ENCODE measurements at places on chromosomes 3 and 15. TPM values are rescaled to one million over a fixed set of nuclear protein-coding genes. Genes with fewer than 3 reads are reported as not detected.

The GHSR gene
- not detected for polyA plus RNA-seq

The PATL2 gene
- polyA plus RNA-seq = 18.3 TPM

The ADGRG7 gene
- polyA plus RNA-seq = not detected

The SERP1 gene
- polyA plus RNA-seq = 47.0 TPM

The ANKRD28 gene
- polyA plus RNA-seq = 16.9 TPM

The DNAH12 gene
- polyA plus RNA-seq = 0.16 TPM

The RARRES1 gene
- polyA plus RNA-seq = 19.7 TPM

The CHRM5 gene
- not detected for polyA plus RNA-seq

DNA sequence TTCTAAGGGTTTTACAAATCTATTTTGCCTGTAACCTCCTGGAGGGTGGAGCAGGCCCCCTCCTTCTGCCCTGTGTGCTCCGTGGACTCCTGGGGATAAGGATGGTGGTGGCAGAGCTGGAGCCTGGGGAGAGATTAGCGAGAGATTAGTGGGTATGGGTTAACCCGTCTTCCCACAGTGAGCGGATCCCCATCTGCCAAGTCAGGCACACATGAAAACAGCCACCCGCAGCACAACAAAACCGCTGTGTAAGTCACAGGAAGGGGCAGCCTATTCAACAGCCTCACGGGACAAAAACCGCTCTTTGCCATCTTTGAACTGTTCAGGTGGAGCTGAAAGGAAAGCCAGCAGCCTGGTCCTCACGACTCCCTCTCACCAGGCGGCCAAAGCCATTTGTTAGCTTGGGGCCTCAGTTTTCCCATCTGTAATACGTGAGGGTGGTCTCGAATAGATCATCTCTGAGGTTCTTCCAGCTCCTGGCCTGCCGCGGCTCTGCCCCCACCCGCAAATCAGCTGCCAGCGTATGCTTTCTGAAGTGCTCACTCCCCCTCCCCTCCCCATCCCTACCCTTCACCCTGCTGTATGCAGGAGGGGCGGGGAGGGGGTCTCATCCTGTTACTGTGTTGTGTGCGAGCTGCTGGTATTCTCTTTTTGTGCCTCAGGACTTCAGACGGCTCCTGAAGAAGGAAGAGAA, 43.6 kb downstream of the PDIA5 start:
- H3K36me3 ChIP-seq = no peaks in the 10 kb centered on the region
- H3K27ac ChIP-seq = no peak overlapping the region
- DNase-seq = no peak
- no peaks in the 10 kb centered on the region for H3K4me1 ChIP-seq
- H3K4me3 ChIP-seq = no peak overlapping the region

DNA sequence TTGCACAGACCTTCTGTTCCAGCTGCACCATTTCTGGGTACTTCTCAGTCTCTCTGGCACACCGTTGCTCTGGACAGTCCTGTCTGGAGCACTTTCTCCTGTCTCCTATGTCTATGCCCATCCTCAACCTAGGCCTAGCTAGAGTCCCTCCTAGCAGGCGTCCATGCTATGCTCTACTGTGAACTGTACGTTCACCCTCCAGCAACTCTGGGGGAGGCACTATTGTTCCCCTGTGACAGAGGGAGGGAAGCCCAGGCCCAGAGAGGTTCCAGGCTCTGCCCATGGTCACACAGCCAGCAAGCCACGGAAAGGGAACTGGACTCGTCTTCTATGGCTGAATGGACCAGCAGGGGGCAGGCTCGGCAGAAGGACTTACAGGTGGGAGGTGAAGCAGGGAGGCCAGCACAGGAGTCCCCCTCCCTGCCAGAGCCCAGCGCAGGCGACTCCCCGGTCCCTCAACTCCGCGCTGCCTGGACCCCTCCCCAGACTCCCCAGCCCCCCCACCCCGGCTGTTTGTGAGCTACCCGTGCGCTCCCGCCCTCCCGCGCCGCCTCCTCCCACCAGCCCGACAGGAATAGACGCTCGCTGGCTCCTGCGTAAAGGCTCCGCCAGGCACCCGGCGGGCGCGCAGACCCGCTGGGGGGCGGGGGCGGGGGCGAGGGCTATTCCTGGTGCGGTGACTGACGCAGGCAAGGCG, 1.7 kb upstream of the LINGO1 start:
- H3K27ac ChIP-seq = no peak overlapping the region
- peaks cover 20% of the 10 kb centered on the region for H3K27me3 ChIP-seq
- peaks cover 5% of the 10 kb centered on the region for H3K4me1 ChIP-seq
- no peak overlapping the region for H3K4me3 ChIP-seq
- no peaks in the 10 kb centered on the region for H3K36me3 ChIP-seq

DNA sequence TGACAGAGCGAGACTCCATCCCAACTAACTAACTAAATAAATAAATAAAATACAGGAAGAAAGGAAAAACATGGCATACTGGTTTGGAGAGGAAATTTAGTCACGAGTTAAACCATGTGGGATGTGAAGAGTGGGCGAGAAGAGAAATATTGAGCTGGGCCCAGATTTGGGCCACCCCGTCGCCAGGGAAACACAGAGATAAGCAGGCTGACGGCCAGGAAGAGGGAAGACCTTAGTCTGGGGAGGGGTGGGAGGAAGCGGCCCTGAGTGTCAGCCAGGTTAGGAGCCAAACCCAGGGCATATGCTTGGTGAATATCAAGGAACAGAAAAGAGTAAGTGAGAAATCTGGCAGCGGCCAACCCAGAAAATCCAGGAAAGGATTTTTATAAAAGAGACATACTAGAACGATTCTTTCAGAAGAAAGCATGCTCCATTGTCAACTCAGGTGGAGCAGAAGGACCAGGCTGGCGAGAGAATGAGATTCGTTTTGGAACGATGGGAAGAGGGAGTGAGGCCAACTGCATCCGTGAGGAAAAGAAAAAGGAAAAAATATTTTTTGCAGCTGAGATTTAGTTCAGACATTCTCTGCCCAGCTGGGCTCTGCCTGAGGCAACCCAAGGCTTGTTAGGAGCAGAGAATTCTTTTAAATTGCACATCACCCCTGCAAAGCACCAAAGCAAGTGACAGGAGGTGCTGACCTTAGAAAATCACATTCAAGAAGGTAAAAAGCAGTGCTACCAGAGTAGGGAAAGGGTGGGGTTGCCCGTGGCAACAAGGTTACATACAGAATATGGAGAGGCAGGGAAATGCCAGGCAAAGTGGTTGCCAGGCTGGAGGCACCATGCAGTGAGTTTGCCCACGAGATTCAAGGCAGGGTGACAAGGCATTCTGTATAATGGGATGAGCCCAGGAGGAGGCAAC, 59.3 kb upstream of the RAD18 start:
- no peaks in the 10 kb centered on the region for H3K4me1 ChIP-seq
- no peaks in the 10 kb centered on the region for H3K27me3 ChIP-seq
- DNase-seq = no peak
- H3K36me3 ChIP-seq = no peaks in the 10 kb centered on the region
- no peak overlapping the region for H3K27ac ChIP-seq
- H3K4me3 ChIP-seq = no peak overlapping the region

- no peak overlapping the region for H3K27ac ChIP-seq
- H3K27me3 ChIP-seq = no peaks in the 10 kb centered on the region
- no peak for DNase-seq
- no peak overlapping the region for H3K4me3 ChIP-seq
- no peaks in the 10 kb centered on the region for H3K36me3 ChIP-seq
Measured at GRCh38 chr3:944786-945185, 148.0 kb upstream of the CNTN6 start.

GRCh38 chr15:67992834-67993233, 61.3 kb upstream of the PIAS1 start:
- no peak overlapping the region for H3K4me3 ChIP-seq
- no peak for DNase-seq
- H3K27ac ChIP-seq = no peak overlapping the region
- H3K4me1 ChIP-seq = no peaks in the 10 kb centered on the region

DNA sequence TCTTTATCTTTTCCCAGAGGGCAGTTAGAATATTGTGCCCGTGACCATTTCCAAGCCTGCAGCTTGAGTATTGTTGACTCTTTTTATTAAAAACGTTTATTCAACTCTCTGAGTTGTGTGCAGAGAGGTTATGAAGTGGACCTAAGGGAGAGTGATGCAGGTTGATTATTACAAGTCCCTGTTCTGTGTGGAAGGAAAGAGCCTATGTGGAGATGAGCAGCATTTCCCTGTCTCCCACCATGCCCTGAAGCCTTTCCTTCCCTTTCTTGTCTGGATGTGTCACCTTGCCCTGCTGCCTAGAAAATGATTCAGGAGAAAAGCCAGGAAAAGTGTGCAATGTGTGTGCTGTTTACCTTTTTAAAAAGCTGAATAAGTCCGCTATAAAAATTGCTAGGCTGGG, 19.4 kb downstream of the ZPLD1 start:
- no peak for DNase-seq
- H3K4me3 ChIP-seq = no peak overlapping the region
- H3K36me3 ChIP-seq = no peaks in the 10 kb centered on the region
- H3K27ac ChIP-seq = no peak overlapping the region

All from adrenal gland (tissue), 19 donors.